ENCODE measurements at places on chromosomes 12 and 14.
A peak's percentile ranks its signal among the peaks of the same experiment; 100 is the strongest.

GRCh38 chr14:86518298-86518697 lies 988.4 kb downstream of the FLRT2 start:
- no peak for DNase-seq

- no peak for DNase-seq
Observed at GRCh38 chr14:88044776-88045446, 40.0 kb downstream of the GPR65 start.

GRCh38 chr14:30153717-30154116 lies 226.1 kb upstream of the PRKD1 start:
- no peak for DNase-seq

GRCh38 chr12:25332143-25332542 lies 81.4 kb upstream of the KRAS start:
- no peak for DNase-seq

DNA sequence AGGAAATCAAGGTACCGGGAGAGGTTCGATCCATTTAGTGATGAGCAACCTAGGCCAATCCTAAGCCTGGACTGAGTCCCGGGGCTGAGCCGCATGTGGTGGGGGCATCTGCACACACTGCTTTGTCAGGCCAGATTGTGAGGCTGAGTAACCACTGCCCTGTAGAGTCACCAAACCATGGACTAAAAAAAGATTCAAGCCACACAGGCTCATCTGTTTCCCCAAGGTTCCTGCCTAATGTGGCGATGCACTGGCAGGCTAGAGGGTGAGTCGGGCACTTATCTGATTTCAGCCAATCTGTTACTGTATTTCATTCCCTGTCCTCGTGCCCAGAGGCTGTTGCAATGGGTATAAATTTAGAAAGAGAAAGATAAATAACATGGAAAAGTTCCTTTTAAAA lies 140.8 kb downstream of the TTC7B start:
- DNase-seq: no peak

GRCh38 chr12:3601461-3602150 lies 110.6 kb downstream of the PRMT8 start:
- no peak for DNase-seq

- no peak for DNase-seq
Observed at GRCh38 chr12:108622421-108622820, 11.3 kb downstream of the SELPLG start.

DNA sequence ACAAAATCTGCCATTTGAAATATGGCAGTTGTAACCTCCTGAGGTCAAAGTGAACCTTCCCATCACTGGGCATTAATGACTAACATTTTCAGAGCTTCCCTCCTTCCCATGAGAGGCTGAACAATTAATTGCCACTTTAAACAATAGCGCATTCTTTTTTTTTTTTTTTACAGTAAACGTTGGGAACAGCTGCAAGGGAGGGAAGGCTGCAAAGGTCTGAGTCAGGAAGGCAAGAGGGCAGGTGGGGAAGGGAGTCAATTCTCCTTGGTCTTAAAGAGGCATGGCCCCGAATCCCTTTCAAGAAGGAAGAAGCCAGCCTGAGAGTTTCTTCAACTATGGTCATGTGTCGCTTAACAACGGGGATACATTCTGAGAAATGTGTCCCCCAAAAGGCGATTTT lies 41.0 kb upstream of the PLEKHG3 start:
- DNase-seq: no peak

- DNase-seq: no peak
Observed at GRCh38 chr14:36096090-36096489, 80.4 kb downstream of the PTCSC3 start.

DNA sequence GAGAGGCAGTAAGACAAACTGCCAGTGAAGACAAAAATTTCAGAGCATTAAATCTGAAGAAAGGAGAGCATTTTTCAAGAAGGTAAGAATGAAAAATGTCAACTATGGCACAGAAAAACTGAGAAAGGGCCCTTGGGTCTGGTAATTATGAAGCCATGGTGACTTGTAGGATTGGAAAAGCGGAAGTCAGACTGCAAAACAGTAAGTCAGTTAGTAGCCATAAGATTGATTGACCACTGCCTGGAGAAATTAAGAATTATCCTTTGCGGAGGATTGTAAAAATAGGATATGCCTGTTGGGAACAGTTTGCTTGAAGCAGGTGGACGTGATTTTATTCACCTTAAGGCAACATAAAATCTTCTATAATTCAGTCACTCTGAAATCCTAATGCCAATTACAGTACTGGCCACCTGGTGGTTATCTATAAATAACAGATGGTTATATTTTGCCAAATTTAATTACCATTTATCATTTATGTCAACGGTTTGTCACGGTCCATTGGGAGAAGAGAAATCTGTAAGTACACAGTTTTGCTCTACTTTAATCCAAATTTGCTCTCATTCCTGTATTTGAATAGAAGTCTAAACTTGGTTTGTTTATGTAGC lies 127.1 kb upstream of the CNTN1 start:
- no peak for DNase-seq

DNA sequence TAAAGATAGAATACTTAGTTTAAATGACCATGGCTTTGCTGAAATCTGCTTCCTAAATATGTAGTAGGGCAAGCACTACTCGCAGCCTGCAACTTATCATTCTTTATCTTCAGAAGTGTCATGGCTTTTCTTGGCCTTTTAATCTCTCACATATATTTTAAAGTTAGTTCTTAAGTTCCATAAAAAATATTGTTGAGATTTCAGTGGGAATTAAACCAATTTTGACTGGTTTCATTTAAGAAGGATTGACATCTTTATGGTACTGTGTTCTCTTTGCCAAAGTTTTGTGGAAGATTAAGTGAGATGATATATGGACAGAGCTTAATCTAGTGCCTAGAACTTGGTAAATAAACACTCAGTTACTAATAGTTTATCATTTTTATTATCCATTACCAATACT lies 56.7 kb downstream of the KIAA0586 start:
- DNase-seq: no peak

DNA sequence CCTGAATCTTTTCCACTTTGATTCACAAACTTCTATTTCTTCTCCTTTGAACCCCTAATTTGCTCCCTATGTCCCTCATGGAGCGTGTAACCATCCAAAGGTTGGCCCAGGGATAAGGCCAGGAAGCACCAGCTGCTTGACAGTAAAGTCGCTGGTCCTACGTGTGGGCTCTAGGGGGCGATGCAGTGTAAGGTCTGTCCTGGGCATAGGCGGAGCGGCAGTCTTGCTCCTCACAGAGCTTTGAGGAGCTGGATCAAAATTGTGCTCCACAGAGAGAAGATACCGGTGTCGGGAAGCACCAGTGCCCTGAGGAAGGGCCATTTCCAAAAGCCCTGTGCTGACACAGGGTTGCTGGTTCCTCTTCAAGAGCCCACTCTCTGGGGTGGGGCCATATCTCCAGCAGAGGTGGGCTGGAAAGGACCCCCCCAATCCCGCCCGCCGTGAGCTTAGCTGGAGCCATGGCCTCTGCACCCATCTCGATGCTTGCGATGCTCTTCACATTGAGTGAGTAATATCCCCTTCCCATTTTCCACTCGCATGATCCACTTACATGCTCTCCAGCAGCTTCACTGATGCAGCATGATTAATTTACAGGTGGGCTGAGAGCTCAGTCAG lies 49.9 kb upstream of the OR4E1 start:
- peak; percentile 42 for DNase-seq

DNA sequence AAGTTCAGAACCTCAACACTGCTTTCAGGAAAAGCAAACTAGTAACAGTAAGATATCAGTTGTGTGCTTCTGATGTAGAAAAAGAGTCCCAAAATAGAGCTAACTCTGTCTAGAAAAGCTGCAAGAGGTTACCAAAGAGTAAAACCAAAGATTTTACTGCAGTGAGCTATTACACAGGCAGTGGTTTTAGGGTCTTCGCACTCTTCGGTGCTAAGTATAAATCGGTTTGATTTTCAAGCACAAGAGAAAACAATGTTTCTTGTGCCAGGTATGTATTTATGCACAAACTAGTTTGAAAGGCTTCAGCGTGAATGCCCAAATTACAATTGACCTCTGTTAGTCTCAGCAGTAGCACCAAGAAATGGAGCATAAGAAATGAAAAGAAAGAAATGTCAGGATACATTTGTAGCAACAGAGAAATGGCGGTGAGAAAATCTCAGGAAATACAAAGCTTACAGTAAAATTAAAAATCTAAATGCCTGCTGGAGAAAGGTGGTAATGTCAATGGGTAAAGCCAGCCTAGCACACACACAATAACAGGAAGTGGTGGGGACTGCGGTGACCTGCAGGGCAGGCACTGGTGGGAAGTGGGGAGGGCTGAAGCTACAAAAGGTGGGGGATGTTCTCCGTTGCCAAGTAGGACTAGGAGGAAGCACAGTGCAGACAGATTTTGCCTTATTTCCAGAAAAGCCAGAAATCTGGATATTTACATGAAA lies 18.0 kb upstream of the DYRK2 start:
- peak; percentile 54 for DNase-seq

DNA sequence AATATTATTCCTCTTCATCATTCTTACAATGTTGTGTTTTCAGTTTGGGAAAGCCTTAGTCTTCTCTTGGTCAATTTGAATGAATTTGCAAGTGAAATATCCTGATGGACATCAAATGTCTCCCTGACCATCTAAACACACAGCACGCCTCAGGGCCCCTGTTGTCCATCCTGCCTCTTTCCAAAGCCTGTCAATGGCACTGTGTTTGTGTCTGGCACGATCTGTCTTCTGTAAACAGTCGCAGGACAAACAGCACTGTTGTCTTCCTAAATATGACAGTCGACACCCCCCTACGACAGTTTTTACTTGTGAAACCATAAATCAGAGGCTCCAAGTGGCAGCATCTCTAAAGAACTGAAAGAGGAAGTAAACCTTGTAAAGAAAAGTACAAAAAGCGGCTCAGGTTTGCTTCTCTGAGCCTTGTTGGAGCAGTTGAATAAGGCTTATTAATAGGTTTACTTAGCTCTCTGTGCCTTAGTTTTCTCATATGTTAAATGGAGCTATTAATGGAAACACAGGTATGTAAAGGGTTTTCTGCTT lies 285.8 kb downstream of the NRXN3 start:
- DNase-seq: no peak

GRCh38 chr12:22800332-22800731 lies 175.4 kb downstream of the ETNK1 start:
- no peak for DNase-seq

GRCh38 chr12:108565976-108566375 lies 3.6 kb downstream of the ISCU start:
- no peak for DNase-seq

GRCh38 chr14:94115058-94115591 lies 4.6 kb downstream of the IFI27 start:
- DNase-seq: no peak

GRCh38 chr12:30257618-30258017 lies 438.1 kb downstream of the IPO8 start:
- DNase-seq: no peak

DNA sequence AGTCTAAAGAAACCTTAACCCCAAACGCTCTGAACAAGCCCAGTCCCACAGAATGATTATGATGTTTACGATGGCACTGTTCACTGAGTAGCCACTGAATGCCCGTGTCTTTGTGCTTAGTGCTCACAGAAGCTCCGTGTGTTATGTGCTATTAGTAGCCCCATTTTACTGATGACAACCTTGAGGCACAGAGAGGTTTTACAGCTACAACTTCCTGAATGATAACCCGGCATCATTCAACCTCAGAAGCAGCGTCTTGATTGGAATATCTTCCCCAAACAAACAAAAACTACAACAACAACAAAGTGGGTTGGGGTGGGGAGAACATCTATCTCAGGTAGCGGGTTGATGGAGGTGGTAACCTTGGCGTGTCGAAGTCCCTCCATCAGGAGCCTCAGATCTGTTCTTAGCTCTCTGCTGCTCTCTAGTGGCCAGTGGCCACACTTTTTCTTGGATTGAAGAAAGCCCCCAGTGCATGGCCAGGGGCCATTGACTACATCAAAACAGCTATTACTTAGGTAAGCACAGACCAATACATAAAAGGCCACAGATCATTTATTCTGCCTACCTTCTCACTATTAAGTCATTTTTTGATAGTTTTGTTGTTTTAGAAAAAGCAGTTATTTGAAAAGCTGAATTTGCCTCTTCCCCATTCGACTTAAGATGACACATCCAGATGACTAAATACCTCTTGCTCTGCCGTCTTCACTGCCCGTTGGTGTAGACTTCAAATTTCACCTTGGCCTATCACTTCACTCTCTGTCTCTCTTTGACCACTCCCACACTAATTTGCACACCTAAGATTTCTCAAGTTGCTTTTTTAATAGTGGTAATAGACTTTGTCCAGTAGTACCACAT lies 376.9 kb downstream of the GALC start:
- no peak for DNase-seq

DNA sequence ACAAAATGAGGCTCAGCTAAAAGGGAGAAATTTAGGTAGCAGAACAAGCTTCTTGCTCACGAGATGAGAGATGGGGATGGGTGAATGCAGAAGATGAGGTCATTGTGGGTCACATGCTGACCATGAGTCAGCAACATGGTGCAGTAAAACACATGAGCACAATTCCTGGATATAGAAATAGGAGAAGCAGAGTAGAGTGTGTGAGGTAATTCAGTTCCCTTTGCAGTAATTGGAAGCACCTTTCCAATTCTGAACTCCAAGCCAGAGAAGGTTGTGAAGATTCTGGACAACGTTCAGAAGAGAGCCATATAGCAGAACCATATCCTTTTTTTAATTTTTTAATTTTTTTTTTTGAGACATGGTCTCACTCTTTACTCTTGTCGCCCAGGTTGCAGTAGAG lies 62.0 kb upstream of the LMNTD1 start:
- no peak for DNase-seq

DNA sequence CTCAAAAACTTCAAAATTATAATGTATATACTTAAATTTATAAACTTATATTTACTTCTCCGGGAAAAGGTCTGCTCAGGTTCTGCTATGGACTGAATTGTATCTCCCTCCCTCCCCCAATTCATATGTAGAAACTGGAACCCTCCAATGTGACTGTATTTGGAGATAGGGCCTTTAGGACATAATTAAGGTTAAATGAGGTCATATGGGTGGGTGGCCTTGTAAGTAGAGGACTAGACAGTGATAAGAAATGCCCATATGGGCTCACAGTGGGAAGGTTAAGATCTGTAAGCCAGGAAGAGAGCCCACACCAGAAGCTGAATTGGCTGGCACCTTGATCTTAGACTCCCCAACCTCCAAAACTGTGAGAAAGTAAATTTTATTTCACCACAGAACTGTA lies 84.5 kb downstream of the TAOK3 start:
- no peak for DNase-seq

DNA sequence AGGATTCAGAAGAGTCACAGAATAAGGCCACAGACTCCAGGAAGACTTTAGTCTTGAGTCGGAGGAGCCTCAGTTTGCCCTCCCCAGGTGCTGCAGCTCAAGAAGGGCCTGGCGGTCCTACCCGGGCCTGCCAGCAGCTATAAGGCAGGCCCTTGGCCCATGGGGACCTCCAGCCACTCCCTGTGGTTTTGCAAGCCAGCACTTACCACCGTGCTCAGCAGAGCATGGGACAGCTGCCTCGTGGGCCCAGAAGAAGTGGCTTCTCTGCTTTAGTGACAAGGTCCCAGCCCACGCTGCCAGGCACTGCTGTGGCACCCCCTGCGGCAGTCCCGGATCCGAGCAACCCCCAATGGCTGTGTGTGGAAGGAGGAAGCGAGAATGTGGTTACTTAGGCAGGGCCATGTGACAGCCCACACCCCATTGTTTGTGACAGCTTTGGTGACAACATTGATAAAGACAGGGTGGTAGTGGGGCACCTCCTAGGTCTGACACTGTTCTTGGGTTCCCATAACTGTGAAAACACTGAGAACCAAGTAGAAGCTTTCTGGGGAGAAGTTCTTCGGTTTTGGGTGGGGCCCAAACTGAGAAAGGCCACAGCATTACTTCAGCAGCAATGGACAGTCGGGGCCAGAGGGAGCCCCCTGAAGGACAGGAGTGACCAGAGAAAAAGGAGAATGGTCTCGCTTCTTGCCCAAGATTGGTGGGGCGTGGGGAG lies at the start of gene SELPLG:
Gene SELPLG (minus strand): TSS at position 361 of the 715 bp plus-strand sequence. CDS start 9,587 bp downstream, outside the sequence.
- DNase-seq: no peak
